AML-193 (cell line): ENCODE measurements at places on chromosomes 16 and 17.

GRCh38 chr17:70774339-70775117 lies 605.2 kb downstream of the KCNJ2 start:
- DNase-seq = no peak

DNA sequence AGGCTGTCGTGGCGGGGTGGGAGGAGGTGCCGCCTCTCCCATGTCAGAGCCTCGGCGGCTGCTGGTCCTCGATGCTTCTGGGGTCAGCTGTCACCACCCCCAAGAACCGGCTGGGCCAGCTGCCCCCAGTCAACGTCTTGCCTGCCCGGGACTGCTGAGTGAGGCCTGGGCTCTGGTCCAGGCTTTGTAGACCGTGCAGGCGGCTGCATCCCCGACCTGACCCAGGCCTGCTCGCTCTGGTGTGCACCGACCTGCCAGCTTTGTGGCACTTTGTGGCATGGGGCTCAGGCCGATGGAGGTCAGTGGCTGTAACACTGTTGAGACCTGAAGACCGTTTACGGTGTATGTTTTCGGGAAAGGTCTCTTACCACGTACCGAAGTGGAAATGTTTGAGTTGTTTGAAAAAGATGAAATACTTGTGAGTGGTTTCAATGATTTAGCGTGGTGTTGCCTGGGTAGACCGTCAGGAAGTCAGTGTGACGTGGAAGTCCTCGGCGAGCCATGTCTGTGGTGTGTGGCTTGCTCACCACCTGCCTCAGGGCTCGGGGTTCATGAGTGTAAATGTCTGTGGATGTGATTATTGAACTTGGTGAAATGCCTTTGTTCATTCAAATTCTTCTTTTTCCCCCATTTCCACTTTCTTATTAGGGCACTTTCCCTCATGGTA lies 53.2 kb upstream of the ZNF750 start:
- DNase-seq = no peak

DNA sequence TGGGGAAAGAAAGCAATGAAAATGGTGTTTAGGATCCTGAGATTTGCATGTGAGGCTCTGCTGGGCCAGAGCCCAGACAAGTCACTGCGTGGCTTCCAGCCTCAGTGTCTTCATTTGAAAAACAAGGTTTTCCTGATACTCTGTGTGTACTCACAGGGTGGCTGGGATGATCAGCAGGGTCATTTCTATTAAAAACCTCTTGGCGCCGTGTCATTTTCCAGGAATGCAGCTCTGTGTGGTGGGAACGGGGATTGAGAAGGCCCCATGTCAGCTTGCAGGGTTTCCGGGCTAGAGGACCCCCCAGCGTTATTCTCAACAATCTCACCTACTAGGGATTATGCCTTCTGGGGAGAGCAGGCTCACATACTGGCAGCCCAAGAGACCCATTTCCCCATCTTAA lies 73.5 kb downstream of the FOXL1 start:
- no peak for DNase-seq

GRCh38 chr16:28042811-28043210 lies 20.7 kb downstream of the GSG1L start:
- no peak for DNase-seq

- no peak for DNase-seq
Measured at GRCh38 chr17:43543771-43544575, 2.2 kb downstream of the ETV4 start.

- DNase-seq = no peak
Measured at GRCh38 chr16:10022098-10022497, 160.1 kb downstream of the GRIN2A start.

- peak; percentile 24 for DNase-seq
Measured at GRCh38 chr16:81623365-81624102, 155.6 kb upstream of the PLCG2 start.

DNA sequence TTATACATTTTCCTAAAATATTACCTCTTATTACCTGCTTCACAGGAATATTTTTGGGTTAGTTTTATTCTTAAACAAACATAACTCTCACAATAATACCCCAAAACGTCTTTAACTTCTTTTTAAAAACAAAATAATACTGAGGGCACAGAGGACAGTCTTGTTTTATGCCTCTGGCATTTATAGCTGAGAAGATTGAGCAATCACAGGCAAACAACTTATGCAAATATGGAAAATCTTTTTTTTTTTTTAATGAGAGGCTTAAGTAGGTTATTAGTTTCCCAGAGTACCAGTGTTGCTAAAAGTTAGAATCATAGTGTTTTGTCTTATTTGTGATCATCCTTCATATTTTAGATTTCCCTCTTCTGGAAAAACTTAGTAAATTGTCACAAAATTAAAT lies 195.0 kb downstream of the FTO start:
- DNase-seq = no peak

GRCh38 chr17:40086150-40087044 lies 14.0 kb downstream of the NR1D1 start:
- peak; percentile 9 for DNase-seq

- no peak for DNase-seq
Measured at GRCh38 chr17:80886641-80887573, 104.7 kb upstream of the CHMP6 start.

- DNase-seq = no peak
Measured at GRCh38 chr17:12977008-12977751, 40.6 kb downstream of the ELAC2 start.

- no peak for DNase-seq
Measured at GRCh38 chr16:17160285-17160853, 310.4 kb downstream of the XYLT1 start.

DNA sequence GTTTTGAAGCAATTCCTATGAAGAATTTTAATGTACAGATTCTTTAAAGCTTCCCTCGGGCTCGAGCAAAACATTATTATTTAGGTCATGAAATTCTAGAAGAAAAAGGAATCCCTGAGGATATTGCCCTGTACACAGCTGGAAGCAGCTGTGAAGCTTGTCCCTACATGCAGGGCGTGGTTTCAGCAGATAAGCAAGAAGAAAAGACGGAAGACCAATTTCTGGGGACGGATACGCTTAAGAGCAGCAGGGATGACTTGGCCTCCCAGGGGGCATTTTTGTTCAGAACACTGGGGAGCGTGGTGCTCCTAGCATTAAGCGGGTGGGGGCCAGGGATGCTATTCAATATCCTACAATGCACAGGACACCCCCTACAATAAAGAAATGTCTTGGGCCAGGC lies 34.3 kb downstream of the LITAF start:
- no peak for DNase-seq

GRCh38 chr17:44384823-44385286 lies 4.6 kb downstream of the ITGA2B start:
- DNase-seq = no peak

GRCh38 chr17:39928858-39929645 lies 1.5 kb downstream of the LRRC3C start:
- peak; percentile 67 for DNase-seq

- DNase-seq = no peak
Measured at GRCh38 chr16:73871088-73871733, 425.4 kb upstream of the PSMD7 start.

- no peak for DNase-seq
Measured at GRCh38 chr16:16005721-16006120, 56.3 kb downstream of the ABCC1 start.

- no peak for DNase-seq
Measured at GRCh38 chr16:75308011-75308410, 56.6 kb upstream of the BCAR1 start.

- DNase-seq = no peak
Measured at GRCh38 chr16:74742051-74742481, 32.6 kb downstream of the FA2H start.

GRCh38 chr17:63998050-63998720 lies at the start of gene PRR29:
Gene PRR29, plus strand, starts transcription at chr17:63998351. Its CDS starts 14 bp downstream, at chr17:63998365.
- no peak for DNase-seq

DNA sequence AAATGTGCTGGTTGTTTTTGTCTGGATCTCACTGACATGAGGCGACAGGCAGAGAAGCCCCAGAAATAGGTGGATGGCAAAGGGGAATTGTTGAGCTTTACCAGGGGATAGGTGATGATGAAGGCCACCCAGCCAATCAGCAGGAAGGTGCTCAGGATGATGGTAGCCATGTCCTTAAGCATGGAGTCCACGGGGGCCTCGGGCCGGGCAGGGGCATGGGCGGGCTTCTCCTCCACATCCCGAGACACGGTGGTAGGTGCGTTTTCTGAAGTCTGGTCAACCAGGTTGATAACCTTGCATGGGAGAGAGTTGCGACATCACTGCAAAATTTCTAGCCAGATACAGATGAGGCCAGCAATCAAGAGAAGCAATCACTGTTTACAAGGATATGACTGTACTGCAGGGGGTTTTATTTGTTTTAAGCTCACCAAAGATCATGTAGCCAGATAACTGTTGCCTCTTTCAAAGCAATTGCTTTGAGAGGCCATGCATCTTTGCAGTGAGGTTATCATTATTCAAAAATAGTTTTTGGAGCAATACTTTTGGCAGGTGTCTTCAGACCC lies 37.3 kb upstream of the ICAM2 start:
- DNase-seq = no peak

- no peak for DNase-seq
Measured at GRCh38 chr16:2827831-2828520, 2.1 kb upstream of the ZG16B start.

DNA sequence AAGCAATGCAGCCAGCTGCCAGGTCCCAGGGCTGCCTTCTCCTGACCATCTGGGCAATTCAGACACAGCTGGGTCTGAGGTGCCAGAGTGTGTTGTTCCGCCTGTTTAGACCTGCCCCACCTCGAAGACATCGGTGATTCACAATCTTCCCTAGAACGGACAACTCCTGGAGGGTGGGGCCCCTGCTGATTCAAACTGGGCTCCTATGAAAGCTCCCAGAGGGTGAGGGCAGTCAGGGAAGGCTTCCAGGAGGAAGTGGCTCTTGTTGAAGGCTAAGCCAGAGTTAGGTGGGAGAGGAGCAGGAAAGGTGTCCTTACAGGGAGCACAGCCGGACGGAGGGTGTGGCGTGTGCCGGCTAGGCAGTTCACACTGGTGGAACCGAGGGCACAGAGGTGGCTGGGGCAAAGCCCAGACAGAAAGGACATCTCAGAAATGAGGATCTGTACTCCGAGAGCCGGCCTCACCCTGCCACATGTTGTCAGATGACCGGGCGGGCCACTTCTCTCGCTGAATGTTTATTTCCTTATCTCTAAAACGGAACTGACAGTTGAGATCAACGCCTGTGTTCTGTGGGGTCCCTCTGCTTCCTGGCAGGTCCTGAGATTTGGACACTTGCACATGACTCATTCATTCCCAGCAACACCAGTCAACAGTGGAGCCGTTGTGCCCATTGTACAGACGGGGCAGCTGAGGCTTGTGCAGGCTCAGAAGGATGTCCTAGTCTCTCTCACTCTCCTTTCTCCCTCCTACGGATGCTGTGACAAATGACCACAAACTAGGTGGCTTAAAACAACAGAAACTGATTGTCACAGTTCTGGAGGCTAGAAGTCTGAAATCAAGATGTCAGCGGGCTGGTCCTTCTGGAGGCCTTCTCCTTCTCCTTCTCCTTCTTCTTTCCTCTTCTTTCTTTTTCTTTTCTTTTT lies 26.9 kb upstream of the LITAF start:
- peak; percentile 54 for DNase-seq

DNA sequence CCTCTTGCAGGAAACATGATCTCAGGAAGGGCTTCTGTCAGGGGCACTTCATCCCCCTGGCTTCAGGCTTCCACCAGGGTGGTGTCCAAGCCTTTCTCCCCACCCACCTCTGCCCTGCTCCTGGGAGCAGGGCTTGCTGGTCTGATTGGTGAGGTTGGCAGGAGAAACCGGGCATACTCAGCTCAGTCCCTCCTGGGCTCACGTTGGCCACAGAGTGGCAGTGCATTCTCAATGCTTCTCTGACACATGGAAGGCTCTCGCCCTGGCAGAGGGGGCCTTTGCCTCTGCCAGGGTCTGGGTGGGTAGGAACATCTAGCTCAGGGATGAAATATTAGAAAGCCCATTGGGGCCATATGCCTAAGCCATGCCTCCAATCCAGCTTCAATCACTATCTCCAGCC lies 142.8 kb downstream of the AXIN2 start:
- no peak for DNase-seq

DNA sequence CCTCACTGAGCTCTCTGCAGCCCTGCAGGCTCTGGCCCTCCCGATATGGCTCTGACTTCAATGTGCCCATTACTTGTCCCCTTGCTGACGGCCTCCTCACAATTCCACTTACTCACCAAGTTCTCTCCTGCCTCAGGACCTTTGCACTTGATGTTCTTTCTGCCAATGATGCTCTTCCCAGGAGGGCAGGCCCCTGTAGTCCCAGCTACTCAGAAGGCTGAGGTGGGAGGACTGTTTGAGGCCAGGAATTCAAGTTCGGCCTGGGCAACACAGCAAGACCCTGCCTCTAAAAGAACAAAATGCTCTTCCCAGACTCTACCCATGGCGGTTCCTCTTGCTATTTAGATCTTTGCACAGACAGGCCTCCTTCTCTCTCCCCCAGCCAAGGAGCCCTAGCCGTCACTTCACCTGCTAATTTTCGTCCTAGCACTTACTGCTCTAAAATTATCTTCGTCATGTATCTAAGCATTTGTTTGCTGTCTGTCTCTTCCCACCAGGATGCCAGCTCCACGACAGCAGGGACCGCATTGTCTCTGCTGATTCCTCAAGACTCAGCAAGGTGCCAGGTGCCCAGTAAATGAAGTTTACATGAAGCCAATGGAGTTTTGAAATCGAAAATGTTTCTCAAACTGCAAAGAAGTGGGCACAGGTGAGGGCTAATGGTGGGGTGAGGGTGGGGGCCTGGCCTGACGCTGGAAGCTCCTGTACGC lies 626 bp upstream of the RAI1 start:
- no peak for DNase-seq

- DNase-seq = no peak
Measured at GRCh38 chr16:51500306-51500705, 349.2 kb upstream of the SALL1 start.

GRCh38 chr16:49486400-49486799 lies 112.8 kb downstream of the C16orf78 start:
- DNase-seq = no peak

GRCh38 chr16:58118801-58119508 lies 10.2 kb downstream of the CFAP20 start:
- DNase-seq = no peak

DNA sequence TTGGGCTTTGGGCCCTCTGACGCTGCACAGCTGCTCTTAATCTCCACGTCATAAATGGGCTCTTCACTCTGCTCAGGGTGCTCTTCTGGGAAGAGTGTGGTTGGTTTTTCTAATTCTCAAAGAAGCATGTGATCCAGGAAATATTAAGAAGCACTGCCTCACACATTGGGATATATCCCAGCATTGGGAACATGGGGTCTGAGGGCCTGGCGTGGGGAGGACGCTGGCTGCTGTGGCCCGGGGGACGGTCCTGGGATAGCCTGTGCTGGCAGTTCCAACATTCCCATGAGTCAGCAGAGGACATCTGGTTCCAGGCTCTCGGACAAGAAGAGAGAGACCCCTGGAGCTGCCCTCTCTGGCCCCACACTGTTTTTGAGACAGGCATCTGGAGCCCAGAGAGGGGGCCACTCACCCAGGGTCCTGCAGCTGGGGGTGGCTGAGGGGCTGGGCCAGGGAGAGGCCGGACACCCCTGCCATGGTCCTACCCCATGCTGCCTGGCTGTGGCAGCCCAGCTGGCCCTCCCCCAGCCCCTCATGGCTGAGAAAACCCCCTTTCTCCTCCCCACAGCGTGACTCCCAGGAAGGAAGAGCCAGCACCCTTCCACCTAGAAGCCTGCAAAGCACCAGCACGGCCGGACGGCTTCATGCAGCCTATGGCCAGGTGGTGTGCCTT lies 58.8 kb downstream of the NT5M start:
- no peak for DNase-seq
